ENCODE measurements at places on chromosomes 3 and 15.
A peak's percentile ranks its signal among the peaks of the same experiment; 100 is the strongest.

DNA sequence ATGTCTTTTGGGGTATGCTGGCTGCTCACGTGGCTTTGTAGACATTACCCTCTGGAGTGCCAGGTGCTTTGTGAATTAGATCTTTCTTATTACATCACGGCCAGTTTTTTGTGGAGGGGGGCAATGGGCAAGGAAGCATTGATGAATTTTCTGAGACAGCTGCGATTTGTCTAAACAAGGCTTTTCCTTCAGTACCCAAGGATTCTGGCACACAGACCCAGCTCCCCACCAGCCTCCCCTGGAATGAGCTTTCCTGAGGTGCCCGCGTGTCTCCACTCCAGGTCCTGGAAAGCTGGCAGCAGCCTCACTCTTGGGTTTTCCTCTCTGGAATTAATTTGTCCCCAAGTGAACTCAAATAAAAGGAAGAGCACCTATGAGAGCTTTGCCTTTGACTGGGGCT lies 157.6 kb upstream of the CTDSPL start:
- no peak for DNase-seq

- DNase-seq: no peak
Observed at GRCh38 chr3:125670945-125671344, 75.6 kb upstream of the OSBPL11 start.

- no peak for DNase-seq
Observed at GRCh38 chr3:176190755-176191154, 1006.5 kb downstream of the TBL1XR1 start.

GRCh38 chr3:147793841-147794240 lies 384.7 kb downstream of the ZIC1 start:
- no peak for DNase-seq

DNA sequence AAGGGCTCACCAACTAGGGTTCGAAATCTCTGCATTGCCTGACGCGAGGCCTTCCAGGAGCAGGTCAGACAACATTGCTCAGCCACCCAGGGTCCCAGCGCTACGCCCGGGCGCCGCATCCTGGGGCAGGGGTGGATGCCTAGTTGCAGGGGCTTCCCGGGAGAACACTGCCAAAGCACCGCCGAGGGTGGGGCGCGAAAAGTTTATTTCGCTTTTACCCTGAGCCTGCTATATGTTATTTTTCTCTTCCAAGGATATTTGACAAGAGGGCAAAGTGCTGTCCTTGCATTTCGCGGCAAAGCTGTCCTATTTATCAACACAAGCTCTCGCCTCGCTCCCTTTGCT lies 549 bp upstream of the SOX14 start:
- DNase-seq: no peak

DNA sequence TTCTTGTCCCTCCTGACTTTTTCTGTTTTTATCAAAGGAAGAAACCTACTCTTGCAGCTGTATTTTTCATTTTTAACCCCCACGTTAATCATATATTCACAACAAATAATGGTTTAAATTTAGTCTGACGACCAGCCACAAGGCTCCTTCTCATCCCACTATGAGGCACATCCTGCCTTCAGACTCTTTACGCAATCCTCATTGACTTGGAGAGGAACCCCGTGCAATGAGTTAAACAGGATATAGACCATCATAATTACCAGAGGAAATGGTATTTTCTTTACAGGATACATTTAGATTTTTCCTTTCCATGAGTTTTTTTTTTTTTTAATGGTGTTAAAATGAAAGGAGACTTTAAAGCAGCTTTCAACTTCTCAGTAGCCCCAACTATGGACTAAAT lies 68.5 kb downstream of the WWTR1 start:
- DNase-seq: no peak

GRCh38 chr3:131082871-131083863 lies 56.5 kb downstream of the NEK11 start:
- peak; percentile 53 for DNase-seq

- no peak for DNase-seq
Observed at GRCh38 chr15:40229316-40229715, 9.5 kb upstream of the PAK6 start.

- no peak for DNase-seq
Observed at GRCh38 chr3:10249833-10250232, 1.6 kb downstream of the TATDN2 start.

GRCh38 chr3:126746395-126747177 lies 42.5 kb downstream of the CHCHD6 start:
- DNase-seq: no peak

DNA sequence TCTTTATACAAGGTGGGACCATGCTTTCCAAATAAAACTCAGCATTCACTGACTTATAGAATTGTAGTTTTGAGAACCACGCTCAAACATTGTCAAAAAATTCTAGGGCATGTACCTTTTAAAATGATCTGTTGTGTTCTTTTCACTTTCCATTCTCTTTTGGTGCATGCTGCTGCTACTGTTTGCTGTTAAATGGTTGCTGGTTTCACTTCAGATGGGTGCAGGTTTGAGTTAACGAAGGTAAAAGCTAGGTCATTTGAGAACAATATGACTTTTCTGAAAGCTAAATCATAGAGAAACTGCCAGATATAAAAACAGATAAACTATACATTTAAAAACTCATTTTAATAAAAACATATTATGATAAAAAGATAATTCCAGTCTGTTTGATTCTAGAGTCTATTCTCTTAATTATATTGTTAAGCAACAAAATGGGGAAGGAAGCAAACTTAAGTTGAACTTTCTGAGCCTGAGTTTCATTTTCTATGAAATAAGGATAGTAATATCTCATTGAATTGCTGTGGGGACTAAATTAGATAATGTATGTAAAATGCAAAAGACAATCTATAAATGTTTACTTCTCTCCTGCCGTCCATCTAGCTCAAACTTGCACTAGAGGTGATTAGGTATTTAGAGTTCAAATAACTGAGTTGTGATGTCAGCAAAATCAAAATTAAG lies 82.4 kb downstream of the OXSM start:
- DNase-seq: no peak

DNA sequence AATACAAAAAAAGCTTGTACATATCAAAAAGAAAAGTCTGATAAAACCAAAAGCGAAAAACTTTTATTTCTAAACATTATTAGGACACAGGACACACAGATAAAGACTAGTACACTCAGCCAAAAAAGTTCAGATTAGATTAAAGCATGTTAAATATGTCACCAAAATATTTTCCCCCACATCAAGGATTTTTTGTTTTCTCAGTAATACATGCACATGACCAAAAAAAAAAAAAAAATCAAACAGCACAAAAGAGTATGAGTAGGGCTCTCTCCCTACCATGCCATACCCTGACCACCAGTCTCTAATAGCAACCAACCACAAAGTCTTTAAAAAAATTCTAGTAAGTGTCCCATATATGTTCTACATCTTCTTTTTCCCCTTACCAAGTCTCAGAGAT lies 77.4 kb downstream of the LRRFIP2 start:
- DNase-seq: no peak

DNA sequence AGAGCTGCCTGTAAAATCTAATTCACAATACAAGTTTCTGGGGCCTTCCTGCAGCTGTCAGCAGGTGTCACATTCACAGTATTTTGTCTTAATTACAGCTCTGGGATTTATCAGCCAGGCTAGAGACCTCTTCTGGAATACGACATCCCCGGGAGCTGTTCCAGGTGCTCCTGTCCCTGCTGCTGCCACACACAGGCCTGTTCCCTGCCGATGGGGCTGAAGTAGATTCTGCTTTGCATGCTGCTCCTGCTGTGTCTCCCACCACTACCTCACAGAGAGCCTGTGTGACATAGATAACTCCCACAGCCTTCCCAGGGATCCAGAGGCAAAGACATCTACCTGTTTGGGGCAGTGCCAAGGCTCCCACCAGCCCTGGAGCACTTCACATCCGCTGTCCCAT lies 20.4 kb downstream of the COLQ start:
- no peak for DNase-seq

GRCh38 chr3:116280130-116280740 lies 165.1 kb downstream of the LSAMP start:
- DNase-seq: no peak

GRCh38 chr3:125017406-125017805 lies 38.4 kb downstream of the HEG1 start:
- DNase-seq: no peak

- DNase-seq: no peak
Observed at GRCh38 chr3:131224886-131225550, 156.6 kb upstream of the NUDT16 start.

GRCh38 chr15:39282663-39283208 lies 298.1 kb upstream of the THBS1 start:
- no peak for DNase-seq

DNA sequence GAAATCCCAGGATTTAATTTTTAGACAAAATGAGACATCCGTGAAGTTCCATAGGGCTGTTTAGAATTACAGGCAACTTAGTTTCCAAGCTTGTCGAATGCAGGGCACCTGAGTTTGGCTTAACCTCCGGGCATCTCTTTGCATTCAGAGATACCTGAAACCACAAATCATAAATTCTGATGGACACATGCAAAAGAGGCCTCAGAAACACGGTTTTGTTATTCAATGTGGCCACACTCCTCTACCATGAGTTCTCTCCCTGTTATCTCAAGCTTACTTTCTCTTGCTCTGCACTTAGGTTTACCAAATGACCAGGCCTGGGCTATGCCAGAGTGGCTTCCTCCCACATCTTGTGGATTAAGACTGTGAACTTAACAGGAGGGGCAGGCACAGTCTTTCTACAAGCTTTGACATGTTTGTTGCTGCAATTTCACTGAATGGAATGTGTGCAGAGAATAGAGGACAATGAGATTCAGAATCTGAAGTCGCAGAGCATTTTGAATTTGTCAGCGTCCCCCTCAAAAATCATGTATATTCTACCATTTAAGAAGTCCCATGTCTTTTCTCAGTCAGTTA lies 137.7 kb downstream of the TPRG1 start:
- DNase-seq: no peak

DNA sequence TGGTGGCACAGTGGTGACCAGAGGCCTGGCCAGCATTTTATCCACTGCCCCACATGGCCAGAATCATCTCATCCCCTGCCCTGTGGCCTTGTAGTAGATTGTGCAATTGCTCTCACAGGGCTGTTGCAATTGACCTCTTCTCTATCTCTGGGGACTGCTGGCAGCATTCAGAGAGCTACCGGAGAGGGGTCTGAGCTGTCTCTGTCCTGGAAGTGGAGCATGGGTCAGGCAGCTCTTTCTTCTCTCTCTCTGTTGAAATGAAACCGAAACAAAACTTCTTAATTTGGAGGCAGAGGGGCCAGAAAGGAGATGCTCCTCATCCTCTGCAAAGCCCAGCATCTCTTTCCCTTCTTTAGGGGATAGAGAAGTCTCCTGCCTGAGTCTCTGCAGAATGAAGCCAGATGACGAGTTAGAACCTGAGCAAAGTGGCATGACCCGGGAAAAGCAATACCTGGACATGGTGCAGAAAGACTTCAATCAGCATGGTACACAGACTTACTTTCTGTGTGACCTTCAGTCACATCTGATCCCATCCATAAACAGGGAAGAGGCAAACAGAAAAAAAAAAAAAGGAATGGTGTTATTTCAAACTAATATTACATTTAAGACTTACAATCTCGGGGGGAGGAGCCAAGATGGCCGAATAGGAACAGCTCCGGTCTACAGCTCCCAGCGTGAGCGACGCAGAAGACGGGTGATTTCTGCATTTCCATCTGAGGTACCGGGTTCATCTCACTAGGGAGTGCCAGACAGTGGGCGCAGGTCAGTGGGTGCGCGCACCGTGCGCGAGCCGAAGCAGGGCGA lies 144.5 kb upstream of the BCL6 start:
- no peak for DNase-seq

DNA sequence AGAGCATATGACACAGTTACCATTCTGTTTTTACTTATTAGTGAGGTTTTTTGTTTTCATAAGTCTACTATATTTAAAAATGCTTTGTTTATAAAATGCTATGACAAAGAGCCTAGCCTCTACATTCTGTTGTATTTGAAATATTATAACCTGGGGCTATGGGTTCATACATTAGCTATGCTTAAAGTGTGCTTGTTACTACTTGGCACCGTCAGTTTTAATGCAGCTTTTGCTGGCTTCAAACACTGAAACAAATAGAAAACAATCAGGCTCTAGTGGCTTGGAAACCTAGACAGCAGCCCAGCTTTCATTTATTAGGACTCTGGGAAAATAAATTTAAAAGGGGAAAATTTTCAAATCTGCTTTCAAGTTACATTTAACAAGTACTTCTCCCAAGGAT lies 635.9 kb downstream of the CADM2 start:
- DNase-seq: no peak

DNA sequence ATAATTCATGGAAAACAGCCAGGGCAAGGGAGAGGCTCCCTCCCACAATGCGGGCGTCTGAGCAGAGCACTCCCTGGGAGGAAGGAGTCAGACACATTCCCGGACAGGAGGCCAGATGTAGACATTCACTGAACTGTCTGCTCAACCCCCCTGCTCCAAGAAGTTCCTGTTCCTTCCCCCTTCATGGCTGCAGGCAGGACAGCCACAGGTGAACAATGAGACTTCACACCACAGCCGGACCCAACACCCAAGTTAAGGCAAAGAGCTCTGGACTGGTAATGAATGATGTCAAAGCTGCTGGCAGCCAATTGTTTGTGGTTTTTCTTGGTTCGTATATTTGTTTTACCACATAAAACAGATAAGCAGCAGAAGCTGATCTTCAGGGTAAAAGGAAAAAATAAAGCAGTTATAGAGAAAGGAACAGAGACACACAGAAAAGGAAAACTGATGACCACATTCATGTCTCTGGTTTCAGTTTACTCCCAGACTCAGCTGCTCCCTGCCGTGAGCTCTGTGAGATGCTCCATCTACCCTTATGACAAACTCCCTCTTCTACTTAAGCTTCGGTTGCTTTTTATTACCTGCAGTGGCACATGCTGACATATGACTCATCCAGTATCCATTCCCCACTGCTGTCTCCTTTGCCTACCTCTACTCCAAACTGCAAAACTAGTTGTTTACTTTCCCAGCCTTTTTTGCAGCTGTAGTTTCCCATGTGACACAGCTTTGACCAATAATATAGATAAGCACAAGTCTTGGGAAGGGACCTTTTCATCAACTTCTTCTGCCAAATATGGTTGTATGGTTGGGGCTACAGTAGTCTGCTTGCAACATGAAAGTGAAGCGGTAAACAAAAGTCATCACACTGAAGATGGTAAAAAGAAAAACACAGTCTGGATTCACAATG lies 33.1 kb downstream of the DZIP1L start:
- no peak for DNase-seq

- no peak for DNase-seq
Observed at GRCh38 chr3:118742760-118743159, 291.9 kb downstream of the IGSF11 start.

DNA sequence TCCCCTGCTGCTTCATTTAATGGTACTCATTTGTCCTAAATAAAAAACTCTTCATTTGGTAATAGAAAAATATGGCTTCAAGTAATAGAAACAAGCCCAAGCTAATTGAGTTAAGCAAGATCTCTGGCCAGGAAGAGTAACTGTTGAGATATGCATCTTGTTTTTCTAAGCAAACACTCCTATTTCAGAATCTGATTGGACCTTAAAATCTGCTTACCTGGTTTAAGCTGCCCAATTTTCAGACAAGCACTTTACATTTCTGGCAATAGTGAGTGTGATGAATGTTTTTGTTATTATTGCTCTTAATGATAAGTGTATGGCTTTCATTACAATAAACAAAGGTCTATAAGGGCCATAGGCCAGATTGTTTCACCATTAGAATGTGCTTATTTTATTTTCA lies 86.2 kb downstream of the CMSS1 start:
- no peak for DNase-seq
